ENCODE measurements at places on chromosomes 7 and 10.

DNA sequence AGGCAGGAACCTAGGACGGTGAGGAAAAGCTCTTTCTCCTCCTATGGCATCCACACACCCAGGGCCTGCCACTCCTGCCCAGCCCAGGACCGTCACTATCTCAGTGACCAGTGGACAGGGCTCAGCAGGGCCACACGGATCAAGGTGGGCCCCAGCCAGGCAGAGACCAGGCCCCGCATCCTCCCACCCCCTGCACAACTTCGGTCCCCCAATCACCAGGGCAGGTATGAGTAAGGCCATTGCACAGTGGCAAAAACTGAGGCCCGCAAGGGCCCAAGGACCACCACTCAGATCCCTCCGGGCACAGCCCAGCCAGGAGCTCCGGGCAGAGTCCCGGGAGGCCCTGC is 30.3 kb downstream of the OAT start:
- DNase-seq: no peak
- no peak overlapping the region for H3K27ac ChIP-seq
- peaks cover 6% of the 10 kb centered on the region for H3K4me1 ChIP-seq
- no peaks in the 10 kb centered on the region for H3K36me3 ChIP-seq
- H3K4me3 ChIP-seq: peak overlapping the region; percentile 80

GRCh38 chr7:94888551-94888950 is 18.8 kb upstream of the PPP1R9A start:
- peak; percentile 24 for DNase-seq
- H3K4me1 ChIP-seq: no peaks in the 10 kb centered on the region
- H3K27me3 ChIP-seq: no peaks in the 10 kb centered on the region
- H3K27ac ChIP-seq: no peak overlapping the region

GRCh38 chr10:29039677-29040189 is 249.1 kb upstream of the LYZL1 start:
- H3K4me1 ChIP-seq: no peaks in the 10 kb centered on the region
- H3K27ac ChIP-seq: no peak overlapping the region
- no peaks in the 10 kb centered on the region for H3K36me3 ChIP-seq
- no peak for DNase-seq

- H3K27ac ChIP-seq: no peak overlapping the region
- H3K4me3 ChIP-seq: no peak overlapping the region
- H3K4me1 ChIP-seq: no peaks in the 10 kb centered on the region
- no peaks in the 10 kb centered on the region for H3K36me3 ChIP-seq
Measured at GRCh38 chr10:90167174-90168064, 466.0 kb downstream of the KIF20B start.

- no peak overlapping the region for H3K4me3 ChIP-seq
- no peak overlapping the region for H3K27ac ChIP-seq
Measured at GRCh38 chr10:21503542-21503941, 21.9 kb downstream of the SKIDA1 start.

DNA sequence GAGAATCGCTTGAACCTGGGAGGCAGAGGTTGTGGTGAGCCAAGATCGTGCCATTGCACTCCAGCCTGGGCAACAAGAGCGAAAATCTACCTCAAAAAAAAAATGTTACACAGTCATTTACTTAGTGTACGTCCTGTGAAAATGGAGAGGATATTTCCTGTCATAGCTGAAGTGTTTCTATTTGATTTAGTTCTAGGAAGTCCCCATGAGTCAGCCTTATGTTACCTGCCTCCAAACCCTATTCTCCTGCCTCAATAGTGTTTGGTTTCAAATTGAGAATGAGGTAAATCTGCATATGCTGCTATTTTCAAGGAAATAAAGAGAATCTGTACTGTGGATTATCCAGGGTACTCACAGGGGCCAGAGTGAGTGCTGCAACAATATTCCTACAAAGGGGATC is 1284.5 kb upstream of the AUTS2 start:
- no peak overlapping the region for H3K27ac ChIP-seq
- no peak overlapping the region for H3K4me3 ChIP-seq
- no peaks in the 10 kb centered on the region for H3K4me1 ChIP-seq
- H3K36me3 ChIP-seq: no peaks in the 10 kb centered on the region
- DNase-seq: no peak

DNA sequence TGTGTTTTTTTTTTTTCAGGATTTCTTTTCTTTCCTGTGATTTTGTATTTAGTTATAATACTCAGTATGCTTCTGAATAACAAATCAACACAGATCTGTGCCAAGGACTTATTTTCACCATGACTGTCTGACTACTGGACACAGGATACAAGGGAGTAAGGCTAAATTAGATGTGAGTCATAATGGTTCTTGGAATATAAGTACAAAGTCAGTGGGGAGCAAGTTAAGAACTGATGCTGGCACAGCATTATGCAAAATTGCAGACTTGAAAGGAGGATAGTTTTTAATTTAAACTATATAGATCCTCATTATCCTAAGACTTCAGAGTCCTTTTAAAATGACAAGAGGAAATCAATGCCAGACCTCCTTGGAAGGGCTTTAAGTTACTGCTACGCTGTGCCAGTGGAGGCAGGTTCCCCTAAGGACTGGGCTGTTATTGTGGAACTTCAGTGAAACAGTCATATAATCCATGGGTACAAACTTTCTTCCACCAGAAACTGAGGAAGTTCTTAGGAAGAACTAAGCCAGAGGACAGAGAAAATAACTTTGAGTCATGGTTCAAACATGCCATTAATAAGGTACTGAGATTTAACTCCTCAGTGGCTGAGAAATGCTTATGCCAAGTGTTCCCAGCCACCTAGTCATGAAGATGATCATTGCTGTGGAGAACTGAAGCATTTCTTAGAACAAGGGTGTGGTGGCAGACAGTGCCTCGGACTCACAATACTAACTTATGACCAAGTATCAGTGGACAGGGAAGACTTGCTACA is 531.2 kb downstream of the HTR7 start:
- H3K4me1 ChIP-seq: no peaks in the 10 kb centered on the region
- H3K4me3 ChIP-seq: no peak overlapping the region
- H3K27ac ChIP-seq: no peak overlapping the region
- DNase-seq: no peak
- H3K27me3 ChIP-seq: no peaks in the 10 kb centered on the region

DNA sequence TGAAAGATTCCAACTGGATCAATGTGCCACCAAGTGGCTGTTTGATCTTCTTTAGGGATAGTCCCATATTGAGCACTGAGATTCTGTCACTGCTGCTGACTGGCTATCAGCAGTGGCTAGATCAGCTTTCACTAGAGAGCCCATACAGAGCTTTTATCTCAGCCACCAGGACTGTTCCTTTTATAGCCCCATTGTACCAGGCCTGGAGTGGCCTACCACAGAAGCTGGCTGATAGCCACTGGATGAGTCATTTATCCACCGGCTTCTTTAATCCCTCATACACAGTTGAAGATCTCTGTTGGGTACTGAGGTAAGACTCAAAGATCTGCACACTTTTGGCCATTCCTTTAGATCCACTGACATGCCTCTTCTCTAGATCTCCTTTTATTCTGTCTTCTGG is 1101.1 kb downstream of the SORCS3 start:
- H3K4me3 ChIP-seq: no peak overlapping the region
- no peaks in the 10 kb centered on the region for H3K36me3 ChIP-seq
- H3K27me3 ChIP-seq: no peaks in the 10 kb centered on the region
- H3K27ac ChIP-seq: no peak overlapping the region
- no peaks in the 10 kb centered on the region for H3K4me1 ChIP-seq
